A549 treated with CORT108297 at 1 μM for 4 hours (cell line): ENCODE measurements at places on chromosomes 6 and 20. TPM values are rescaled to one million over a fixed set of nuclear protein-coding genes. Genes with fewer than 3 reads are reported as not detected.

SIGLEC1 gene
- 0.01 to 0.03 TPM (median 0.02 TPM) in 4 of 5 replicates, not detected in the other for total RNA-seq

CNKSR3 gene
- 4.9 to 5.6 TPM (median 5.1 TPM) in 5 replicates for total RNA-seq

SLC25A27 gene
- 0.36 to 0.75 TPM (median 0.51 TPM) in 5 replicates for total RNA-seq

OR2J3 gene
- total RNA-seq = not detected in 5 replicates

EIF6 gene
- total RNA-seq = 365 to 422 TPM (median 402 TPM) in 5 replicates

HLA-DMA gene
- 2.4 to 3.6 TPM (median 2.7 TPM) in 5 replicates for total RNA-seq

HLA-B gene
- 17.7 to 37.5 TPM (median 29.0 TPM) in 5 replicates for total RNA-seq

OOEP gene
- not detected in 5 replicates for total RNA-seq

ARMH2 gene
- total RNA-seq = not detected in 5 replicates

LY6G6C gene
- 0.09 to 0.12 TPM (median 0.10 TPM) in 3 of 5 replicates, not detected in the others for total RNA-seq
